ENCODE measurements at places on chromosomes 1 and 21.

GRCh38 chr1:115401676-115402075 is 63.6 kb upstream of the NGF start:
- DNase-seq: no peak

DNA sequence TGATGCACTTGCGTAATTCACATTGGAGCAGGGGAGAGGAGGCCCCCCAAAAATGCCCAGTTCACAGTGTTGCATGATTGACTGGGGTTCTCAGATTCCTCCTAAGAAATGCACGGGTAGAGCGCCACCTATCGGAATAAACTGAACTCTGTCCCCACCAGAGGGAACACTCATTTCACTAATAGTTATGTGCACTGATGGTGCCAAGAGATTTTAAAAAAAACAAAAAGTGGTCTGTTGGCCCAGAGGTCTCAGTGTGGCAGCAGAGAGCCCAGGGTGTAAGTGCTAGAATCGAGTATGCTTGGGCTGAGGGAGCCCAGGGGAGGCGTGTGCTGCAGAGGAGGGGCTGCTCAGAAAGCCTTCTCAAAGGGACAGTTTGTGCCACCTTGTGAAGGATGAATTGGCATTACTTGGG is 6.9 kb downstream of the PINK1 start:
- DNase-seq: peak; percentile 62

DNA sequence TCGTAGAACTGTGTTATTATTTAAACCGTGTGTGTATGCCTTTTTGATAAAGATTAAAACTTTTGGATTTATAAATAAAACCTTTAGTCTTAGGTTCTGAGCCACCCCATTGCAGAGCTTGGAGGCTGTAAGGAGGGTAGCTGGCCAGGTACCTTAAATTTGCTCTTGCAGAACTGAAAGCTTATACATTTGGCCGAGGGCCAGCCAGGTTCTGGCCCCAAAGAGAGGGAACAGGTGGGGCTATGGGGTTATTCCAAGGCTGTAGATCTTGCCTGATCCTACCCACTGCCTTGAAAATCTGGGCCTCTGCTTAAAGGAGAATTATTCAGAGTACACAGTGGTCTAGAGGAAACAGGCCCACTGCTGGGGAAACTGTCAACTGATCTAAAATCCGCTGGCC is 59.6 kb downstream of the CAMK2N1 start:
- no peak for DNase-seq

DNA sequence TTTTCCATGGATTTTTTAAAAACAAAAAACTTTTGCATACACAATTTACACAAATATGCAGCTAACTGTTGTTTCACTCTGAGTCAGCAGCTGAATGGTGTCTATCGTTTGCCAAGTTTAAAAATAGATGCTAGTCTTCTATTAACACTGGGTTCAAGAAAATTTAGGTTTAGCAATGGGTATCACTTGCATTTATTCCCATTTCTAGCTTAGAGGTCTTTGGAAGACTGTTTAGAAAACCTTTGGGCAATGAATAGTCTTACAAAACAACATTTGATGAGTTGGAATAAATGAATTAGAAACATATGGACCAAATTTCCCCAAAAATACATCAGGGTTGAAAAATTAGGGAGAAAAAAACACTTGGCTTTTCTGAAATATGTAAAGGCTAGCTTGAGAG is 165.8 kb downstream of the LYPLAL1 start:
- no peak for DNase-seq

DNA sequence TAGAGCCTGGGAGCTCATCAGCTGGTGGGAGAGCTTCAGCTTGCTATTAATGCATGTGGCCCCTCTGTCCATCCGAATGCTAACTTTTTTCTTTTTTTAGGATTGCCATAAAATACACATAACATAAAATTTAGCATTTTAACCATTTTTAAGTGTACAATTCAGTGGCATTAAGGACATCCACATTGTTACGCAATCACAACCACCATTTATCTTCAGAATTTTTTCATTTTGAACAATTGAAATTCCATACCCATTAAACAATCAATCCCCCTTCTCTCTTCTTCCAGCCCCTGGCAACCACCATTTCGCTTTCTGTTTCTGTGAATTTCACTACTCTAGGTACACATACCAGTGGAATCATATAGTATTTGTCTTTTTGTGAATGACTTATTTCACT is 4.9 kb upstream of the KCNK1 start:
- DNase-seq: no peak

GRCh38 chr1:207251066-207251465 is 70.4 kb upstream of the CD55 start:
- DNase-seq: no peak

- DNase-seq: peak; percentile 20
Measured at GRCh38 chr1:172821609-172822274, 162.8 kb downstream of the FASLG start.

DNA sequence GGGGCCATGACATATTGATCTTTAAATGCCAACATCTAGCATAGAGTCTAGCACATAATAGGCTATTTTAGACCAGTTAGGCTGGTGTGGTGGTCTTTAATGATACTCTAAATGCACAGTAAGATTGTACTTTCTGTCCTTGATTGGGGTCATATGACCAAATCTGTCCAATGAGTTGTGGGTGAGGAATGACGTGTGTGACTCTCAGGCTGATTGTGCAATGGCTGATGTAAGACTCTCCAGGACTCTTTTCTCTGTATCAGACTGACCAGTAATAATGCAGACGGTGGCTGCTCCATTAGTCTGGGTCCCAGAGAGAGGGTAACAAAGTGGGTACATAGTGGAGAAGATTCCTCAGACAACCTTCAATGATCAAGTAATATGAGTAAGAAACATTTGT is 541.6 kb upstream of the CAMK1G start:
- peak; percentile 69 for DNase-seq

DNA sequence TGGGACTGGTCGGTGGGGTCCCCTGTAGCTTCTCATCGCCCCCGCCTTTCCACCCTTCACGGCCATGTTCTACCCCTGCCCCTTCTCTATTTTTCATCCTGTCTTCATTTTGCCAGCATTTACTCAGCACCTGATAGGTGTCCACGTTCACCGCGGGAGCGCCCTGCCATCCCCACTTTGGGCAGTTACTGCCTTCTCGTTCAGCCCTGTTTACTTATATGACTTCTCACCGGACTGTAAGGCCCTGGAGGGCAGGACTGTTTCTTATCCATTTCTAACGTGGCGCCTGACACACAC is 380 bp downstream of the MFN2 start:
- DNase-seq: no peak

- no peak for DNase-seq
Measured at GRCh38 chr1:177181631-177182291, 11.0 kb downstream of the BRINP2 start.

GRCh38 chr1:44238660-44239059 is 25.4 kb downstream of the DMAP1 start:
- DNase-seq: no peak
